ENCODE measurements at places on chromosomes 1 and 21.

DNA sequence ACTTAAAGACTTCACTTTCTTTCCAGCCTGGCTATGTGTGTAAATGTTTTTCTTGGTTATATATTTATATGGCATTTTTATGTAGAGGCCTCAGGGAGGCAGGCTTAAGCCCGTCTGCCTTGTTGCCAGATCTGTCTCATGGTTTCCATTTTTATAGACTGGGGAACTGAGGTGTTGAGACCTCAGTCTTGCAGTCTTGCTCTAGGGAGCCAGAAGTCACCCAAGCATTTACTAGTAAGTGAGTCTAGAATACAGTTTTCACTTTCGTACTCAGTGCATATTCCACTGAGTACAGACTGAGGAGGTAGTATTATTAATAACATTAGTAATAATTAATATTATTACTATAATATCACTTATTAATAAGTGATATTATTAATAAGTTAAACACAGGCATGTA is 161.4 kb downstream of the UCK2 start:
- DNase-seq = no peak

GRCh38 chr1:84687714-84688462 is 2.4 kb downstream of the SSX2IP start:
- DNase-seq = no peak

- DNase-seq = no peak
Observed at GRCh38 chr1:201946224-201946908, at the start of gene LMOD1. Gene LMOD1 (minus strand): TSS chr1:201946548. CDS start chr1:201946340, 208 bp downstream.

- DNase-seq = no peak
Observed at GRCh38 chr1:27628712-27629111, 6.3 kb downstream of the FGR start.

DNA sequence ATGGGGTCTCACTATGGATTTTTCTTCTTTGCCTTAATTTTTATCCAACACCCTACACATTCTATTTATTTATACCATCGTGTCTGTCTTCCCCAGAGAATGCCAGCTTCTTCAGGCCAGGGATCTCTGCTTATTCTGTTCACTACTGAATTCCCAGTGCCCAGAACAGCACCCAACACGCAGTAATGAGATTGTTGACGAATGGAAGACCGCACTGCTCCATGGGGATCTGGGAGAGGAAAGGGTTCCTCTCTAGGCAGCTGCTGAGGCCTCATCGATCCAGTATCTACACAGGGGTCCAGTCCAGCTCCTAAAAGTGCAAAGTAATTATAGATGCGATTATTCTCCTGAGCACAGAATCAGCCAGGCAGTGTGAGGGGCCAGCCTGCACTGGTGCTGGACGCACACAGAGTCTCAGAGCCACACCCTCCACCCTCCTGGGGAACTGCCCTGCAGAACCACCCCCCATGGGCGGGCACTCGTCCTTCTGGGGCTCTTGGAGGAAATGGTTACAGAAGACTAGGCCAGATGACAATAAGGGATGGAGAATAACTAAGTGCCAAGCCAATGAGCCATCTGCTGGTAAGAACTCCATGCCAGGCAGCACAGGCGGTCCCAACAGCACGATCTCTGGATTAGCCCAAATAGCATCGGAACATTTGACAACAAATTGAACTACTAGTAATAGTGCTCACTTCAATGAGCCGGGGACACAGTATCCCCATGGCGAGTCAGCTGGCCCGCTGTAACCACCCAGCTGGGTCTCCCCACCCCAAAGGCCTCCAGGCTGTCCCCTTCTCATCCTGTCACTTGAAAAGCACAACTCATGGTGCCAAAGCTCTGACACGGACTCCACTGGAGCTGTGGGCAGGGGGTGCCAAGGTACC is 1.7 kb upstream of the PDE9A start:
- no peak for DNase-seq

DNA sequence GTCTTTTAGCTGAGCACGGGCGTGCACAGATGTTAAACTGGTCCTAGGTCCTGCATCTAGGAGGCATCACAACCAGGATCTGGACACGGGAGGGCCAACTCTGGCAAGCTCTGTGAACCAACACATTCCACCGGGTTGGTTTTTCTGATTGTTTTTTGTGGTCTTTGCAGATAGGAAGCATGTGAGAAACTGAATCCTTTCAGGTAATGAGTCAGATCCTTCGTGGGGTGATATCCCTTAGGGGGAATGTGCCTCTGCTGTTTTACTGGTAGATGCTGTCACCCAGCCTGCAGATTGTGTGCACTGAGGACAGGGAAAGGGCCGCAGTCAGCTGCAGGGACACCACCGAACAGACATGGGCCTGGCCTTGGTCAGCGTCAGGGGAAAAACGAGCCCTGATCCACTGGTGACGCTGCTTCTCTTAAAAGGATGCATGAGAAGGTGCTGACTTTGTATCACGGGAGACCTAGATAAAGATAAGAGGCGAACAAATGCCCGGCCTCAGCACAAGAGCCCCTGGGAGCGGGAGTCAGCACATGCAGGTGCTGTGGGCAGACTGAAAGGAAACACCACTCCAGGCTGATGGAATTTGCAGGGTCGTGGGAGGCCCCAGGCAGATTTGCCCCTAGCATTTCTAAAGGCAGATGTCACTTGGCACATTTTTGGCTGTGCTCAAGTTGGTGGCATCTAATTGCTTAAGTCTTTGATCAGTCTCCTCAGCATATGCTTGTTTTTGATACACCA is 51.1 kb downstream of the DOP1B start:
- no peak for DNase-seq

- DNase-seq = no peak
Observed at GRCh38 chr1:13682444-13682843, 17.5 kb upstream of the PRDM2 start.

DNA sequence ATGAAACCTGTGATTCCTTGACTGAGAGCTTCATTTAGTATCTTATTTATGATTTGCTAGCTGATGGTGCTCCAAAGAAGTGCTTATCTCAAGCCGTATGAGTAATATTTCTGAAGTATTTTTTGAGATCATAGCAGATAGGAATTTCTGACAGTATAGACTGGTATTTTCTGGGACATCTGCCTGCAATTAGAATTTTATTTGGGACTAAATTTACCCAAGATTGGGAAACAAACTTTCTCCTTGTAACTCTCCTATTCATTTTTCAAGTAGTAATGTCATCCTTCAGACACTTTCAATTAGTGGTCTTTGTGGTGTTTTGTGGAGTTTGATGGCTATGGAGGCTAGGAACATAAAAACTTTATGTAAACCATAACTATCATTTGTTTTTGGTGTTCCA is 597.2 kb upstream of the ZP4 start:
- no peak for DNase-seq

GRCh38 chr1:118963456-118964430 is 24.4 kb downstream of the TBX15 start:
- no peak for DNase-seq

DNA sequence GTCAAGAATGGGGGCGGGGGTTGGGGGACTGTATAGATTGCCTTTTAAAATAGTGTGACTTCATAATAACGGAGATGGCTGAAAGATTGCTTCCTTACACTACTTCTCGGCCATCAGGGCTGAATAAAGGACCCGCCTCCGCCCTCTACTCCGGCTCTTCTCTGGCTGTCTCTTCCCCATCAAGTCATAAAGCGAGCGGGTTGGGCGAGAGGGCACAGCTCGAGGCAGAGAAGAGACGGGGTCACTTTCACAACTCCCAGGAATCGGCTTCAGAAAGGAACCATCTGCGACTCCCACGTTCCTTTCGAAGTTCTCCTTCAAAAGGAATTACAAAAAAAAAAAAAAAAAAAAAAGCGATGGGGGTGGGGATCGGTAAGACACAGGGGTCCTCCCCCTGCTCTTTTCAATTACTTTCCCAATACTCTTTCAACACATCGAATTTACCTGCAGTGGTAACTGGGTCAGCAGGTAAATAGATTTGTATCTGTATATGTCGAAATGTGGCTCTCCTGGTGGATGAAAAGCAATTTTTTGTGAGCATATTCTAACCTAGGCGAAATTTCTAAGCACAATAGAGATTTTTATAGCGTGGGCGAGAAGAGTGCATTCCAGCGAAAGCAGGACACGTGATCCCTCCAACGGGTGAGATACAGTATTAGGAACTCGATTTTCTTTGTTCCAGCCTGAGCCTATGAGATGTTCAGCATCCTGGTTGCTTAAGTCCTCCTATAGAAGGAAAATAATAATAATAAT is 2.0 kb downstream of the LRRC7 start:
- no peak for DNase-seq

DNA sequence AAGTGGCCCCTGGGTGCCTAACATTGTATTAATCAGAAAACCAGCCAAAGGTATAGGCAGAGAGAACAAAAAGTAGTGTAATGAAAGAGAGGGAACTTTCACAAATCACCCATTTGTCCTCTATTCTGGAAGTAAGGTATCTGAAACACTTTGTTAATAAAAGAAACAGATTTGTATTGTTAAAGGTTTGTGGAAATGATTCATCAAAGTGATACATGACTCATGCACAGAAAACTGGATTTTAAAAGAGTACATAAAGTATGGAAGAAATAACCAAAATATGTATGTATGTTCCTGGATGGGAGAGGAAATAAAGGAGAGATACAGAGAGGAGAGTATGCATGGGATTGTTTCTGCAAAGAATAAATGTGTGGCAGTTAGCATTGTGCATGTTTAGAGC is 126.8 kb downstream of the RGS21 start:
- DNase-seq = no peak

- DNase-seq = no peak
Observed at GRCh38 chr1:205692423-205692822, 12.1 kb upstream of the SLC45A3 start.

DNA sequence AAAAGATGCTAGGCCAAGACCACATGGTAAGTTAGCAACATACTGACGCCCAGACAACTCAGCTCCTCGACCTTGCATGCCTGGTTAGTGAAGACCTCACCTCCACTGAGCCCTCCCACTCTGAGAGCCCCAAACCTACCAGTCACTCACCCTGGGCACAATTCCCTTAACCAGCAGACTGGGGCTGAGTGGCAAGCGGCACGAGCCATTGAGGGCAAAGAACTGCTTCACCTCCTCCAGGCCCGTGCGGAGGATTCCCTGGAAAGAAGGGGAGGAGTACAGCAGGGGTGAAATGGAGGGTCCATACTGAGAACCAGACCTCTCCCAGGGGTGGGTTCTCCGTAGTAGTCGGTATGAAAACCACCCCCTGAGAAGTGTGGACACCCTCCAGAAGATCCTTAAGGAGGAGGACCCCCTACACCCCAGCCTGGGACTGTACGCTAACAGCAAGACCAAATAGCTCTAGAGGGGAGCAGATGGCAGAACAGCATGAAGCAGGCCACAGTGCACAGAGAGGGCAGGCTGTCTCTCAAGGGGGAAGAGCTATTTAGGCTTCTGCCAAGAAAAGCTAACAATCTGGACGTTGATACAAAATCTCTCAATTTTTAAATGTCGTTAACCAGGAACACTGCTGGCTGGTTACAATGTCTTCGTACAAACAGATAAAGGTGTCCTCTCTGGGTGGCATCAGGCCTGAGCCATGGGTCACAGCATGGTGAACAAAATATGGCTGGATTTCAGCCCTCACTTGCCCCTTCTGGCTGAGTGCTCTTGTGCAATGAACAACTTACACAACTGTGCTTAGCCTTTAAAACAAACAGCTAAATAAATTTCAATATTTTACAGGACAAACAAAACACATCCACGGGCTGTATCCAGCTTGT is 31.0 kb upstream of the PPP1R15B start:
- DNase-seq = no peak

DNA sequence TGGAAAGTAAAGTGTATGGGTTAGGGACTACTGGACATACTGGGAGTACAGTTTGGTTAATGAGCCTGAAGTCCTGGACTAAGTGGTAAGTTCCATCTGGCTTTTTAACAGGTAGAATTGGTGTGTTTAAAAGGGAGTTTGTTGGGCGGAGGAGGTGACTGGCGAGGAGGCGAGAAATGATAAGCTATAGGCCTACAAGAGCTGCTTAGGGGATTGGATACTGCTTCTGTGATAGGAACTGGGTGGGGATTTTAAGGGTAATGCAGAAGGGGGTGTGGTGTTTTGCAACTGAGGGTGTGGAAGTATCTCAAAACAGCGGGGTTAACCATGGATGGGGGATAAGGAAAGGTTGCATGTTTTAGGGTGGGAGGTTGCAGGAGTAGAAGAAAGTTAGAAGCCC is 3.5 kb downstream of the ERVH48-1 start:
- no peak for DNase-seq

DNA sequence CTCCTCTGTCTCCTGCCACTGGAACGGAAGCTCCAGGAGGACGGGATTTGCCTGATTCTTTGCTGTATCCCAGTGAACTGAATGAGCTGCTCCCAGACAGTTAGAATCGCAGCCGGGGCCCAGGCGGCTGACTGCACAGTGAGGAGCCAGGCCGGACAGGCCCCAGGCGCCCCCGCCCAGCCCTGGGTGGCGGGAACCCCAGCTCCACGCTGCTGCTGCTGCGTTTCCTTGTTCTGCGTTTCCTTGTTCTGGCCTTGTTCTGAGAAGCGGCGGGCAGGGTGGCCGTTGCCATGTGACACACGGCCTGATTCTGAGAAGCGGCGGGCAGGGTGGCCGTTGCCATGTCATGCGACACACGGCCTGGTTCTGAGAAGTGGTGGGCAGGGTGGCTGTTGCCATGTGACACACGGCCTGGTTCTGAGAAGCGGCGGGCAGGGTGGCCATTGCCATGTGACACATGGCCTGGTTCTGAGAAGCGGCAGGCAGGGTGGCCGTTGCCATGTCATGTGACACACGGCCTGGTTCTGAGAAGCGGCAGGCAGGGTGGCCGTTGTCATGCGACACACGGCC is 56.2 kb downstream of the SLC37A1 start:
- no peak for DNase-seq

GRCh38 chr1:55234016-55234415 is 18.9 kb upstream of the USP24 start:
- no peak for DNase-seq

DNA sequence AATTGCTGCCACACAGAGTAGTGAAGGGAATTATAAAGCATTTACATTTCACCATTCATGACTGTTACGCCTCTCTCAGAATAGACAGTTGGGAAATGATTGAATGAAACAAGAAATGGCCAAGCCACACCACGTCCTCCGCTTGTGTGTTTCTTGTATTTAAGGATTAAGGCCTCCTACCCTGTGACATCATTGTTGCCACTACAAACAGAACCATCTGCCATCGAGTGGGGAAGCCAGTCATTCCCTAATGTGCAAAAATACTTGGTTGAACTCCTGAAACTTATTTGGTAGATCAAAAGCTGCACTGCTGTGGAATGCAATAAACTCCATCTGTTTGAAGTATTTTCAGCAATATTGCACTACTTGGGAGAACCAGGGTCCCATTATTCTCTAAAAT is 99.0 kb upstream of the C1orf105 start:
- DNase-seq = no peak

Measured in NCI-H1092 (cell line).